ENCODE measurements at places on chromosomes 6 and 20.

DNA sequence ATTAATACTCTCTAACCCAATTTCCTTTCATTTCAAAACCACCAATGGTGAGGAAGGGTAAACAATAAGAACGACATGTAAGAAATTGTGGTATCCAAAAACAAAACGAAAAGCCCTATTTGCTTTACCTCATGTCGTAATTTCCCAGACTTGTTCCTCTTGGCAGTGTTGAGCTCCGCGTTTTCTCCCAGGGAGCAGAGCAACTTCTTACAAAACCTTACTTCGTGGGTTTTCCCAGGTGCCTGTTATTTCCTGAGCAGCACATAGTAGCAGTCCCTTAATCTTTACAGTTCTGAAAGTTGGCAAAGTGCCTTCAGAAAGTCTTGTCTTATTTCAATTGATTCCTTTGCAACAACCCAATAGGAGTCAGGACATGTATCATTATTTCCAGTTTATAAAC, 207.9 kb upstream of the MARCKS start:
- no peak for DNase-seq

DNA sequence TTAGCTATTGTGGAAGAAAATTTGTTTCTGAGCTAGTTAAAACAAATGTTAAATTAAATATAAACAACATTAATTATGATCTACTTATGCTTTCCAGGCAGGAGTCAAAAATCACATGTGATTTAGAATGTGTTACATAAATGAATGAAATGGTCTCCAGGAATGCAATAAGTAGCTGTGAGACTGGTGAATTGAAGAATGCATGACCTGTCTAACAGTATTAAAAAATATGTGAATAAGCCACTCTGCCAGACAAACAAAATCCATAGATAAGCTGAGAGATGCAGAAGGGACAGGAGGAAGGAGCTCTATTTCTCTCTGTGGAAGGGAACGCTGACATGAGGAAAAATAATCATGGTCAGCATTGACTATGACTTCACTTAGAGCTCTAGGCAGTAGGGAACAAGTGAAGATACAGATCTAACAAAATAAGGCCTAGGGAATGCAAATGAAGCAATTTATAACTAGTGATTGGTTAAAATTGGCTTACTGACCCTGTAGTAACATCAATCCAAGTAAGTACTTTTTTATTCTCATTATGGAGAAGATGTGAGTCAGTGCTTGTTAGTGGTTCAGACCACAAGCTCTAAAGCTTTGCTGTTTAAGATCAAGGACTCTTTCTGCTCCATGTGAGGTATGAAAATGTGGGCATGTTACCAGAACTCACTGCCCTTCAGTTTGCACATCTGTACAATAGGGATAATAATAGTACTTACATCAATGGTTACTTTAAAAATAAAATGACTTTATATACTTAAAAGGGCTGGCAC, 432.6 kb downstream of the MMUT start:
- DNase-seq: no peak

DNA sequence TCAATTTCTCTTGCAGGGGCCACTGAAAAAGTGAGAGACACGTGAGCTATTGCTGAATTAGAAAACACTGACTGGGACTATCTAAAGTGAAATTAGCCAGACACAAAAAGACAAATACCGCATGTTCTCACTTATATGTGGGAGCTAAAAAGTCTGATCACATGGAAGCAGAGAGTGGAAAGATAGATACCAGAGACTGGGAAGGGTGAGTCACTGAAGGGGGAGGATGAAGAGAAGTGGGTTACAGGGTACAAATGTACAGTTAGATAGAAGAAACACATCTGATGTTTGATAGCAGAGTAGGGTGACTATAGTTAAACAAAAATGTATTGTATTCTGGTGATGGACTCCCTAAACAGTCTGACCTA, 13.4 kb downstream of the CST3 start:
- no peak for DNase-seq

- DNase-seq: no peak
These were observed 26.9 kb upstream of the STX11 start for GRCh38 chr6:144123421-144123820.

- DNase-seq: no peak
These were observed 37.5 kb downstream of the ABRACL start for GRCh38 chr6:139066080-139066479.

DNA sequence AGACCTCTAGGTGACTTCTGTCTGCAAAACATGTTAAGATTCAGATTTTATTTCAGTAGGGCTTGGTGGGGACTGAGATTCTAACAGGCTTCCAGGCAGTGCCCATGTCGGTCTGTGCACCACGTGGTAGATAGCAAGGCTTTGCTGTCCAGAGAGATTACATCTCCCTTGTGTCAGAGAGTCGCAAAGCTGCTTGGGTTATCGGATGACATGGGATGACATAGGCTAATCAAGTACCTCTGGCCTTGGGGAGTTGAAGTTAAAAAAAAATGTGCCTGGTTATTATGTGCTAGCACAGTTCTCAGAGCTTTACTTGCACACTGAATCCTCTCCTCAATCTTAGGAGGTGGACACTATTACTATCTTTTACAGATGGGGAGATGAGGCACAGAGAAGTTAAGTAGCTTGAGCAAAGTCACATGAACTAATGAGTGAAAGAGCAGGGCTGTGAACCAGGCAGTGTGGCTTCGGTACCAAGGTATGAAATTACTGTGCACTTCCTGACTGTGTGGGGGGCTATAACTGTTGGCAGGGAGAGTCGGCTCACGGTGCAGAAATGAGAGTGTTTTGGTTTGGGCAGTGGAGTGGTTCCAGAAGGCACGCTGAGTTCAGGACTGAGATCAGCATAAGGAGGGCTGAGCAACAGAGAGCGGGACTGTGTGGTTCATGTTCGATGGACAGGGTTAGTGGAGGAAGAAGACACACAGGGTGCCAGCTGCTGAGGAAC, 41.1 kb downstream of the FARS2 start:
- no peak for DNase-seq

DNA sequence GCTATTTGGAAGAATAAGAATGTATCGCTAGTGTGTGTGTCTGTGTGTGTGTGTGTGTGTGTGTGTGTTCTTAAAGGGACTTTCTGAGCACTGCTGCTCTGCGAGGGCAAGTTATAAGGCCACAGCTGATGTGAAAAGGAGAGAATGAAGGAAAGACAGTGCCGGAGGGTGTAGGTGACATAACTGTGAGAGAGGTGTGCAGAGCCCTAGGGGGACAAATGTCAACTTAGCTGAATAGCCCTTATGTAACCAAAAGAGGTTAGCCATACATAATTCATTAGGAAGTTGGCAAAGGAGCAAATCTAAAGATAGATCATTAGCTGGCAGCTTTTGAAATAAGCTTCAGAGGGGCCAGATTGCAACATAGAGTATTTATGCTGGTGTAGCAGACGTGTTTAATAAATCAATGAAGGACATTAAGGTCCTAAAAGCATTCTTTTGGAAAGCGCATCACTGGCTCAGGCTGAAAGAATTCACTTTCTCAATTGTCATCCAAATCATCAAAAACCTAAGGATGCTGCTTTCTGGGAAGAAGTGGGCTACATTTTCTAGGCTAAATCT, 81.0 kb downstream of the NDUFAF5 start:
- no peak for DNase-seq

DNA sequence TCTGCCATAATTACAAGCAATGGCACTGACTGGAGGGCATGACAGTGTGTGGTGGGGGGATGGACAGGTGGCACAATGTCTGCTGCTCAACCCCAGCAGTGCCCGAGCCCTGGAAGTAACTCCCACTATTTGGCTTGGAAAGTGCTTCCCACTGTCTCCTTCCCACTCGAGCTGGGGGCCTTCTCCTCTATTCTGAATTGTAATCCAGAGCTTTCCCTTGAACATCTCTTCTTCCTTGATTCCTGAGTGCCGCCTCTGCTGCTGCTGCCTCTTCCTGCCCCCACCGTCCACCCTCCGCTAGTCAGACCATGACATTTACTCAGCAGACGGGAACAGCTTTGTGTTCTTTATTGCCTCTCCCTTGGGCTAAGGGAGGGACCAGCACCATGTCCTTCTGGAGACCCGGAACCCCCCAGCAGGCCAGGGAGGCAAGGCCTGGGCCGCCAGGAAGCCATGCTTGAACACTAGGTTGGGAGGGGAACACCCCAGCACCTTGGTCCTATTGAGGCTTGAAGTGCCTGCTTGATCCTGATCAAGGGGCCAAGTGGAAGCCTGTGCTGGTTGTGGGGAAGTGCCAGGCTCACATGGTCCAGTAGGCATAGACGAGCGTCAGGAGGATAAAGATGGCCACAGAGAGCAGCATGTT, 17.0 kb downstream of the CCDC167 start:
- no peak for DNase-seq

DNA sequence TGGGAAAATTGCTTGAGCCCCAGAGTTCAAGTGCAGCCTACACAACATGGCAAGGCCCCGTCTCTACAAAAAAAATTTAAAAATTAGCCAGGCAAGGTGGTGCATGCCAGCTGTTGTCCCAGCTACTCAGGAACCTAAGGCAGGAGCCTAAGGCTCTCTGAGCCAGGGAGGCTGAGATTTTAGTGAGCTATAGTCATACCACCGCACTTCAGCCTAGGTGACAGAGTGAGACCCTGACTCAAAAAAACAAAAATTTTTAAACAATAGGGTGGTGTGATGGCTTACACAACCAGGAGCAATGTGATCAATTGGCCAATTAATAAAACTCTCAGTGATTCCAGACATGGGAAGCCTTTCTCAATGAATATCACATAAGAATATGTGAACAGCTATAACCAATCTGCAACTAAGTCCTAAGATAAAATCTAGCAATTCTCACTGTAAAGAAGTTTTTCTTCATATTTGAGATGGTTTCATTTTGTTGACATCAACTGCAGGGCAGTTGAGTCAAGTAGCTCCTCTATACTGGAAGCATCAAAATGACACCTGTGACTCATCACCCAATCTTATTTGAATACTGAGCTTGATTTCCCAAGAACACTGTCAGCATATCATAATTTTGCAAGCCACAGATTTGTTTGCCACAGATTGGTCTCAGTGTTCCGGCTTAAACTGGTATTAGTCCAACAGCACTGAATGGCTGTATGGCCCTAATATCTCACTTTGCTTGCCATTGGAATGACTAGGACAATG, 169.0 kb upstream of the GJE1 start:
- DNase-seq: no peak

DNA sequence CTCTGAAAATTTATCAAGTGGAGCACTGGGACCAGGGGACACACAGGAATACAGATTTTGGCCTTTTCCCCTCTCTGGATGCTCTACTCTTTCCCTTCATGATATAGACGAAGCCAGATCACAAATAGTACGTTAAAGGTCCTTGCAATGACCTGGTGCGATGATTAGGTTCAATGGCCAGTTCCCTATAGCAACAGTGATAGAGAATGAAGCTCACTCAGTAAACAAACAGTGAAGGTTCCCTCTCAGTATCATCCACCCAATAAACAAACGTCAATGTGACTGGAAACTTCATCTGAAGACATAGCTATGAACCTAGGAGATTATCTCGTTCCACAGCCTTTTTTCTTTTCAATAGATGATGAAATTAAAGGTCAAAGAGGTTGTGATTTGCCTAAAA, 596.2 kb downstream of the KIF16B start:
- DNase-seq: no peak

DNA sequence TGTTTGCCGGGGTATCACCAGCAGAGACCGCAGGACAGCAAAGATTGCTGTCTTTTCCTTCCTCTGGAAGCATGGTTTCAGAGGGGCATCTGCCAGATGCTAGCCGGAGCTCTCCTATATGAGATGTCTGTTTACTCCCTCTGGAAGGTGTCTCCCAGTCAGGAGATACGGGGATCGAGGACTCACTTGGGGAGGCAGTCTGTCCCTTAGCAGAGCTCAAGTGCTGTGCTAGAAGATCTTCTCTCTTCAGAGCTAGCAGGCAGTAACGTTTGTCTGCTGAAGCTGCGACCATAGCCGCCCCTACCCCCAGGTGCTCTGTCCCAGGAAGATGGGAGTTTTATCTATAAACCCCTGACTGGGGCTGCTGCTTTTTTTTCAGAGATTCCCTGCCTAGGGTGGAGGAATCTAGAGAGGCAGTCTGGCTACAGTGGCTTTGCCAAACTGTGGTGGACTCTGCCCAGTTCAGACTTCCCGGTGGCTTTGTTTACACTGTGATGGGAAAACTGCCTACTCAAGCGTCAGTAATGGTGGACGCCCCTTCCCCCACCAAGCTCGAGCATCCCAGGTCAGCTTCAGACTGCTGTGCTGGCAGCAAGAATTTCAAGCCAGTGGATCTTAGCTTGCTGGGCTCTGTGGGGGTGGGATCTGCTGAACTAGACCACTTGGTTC, 133.0 kb upstream of the FLRT3 start:
- no peak for DNase-seq

GRCh38 chr6:6820641-6821238, 232.2 kb downstream of the LY86 start:
- DNase-seq: no peak

DNA sequence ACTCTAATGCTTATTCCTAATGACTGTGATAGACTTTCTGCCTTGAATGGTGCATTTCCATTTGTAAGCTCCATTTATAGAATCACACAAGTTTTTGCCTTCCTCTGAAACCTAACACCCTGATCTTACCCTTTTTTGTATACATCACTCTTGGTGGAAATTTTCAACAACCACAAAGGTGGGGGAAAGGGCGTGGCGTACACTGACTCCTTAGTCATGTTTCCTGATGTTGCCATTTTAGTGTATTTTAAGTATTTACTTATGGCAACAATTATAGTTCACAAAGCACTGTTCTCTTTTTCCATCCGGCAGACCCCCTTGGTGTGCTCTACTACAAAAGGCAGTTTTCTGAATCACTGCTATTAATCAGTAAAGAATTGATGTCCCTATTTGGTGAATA, 92.0 kb downstream of the ATXN1 start:
- DNase-seq: peak; percentile 57

DNA sequence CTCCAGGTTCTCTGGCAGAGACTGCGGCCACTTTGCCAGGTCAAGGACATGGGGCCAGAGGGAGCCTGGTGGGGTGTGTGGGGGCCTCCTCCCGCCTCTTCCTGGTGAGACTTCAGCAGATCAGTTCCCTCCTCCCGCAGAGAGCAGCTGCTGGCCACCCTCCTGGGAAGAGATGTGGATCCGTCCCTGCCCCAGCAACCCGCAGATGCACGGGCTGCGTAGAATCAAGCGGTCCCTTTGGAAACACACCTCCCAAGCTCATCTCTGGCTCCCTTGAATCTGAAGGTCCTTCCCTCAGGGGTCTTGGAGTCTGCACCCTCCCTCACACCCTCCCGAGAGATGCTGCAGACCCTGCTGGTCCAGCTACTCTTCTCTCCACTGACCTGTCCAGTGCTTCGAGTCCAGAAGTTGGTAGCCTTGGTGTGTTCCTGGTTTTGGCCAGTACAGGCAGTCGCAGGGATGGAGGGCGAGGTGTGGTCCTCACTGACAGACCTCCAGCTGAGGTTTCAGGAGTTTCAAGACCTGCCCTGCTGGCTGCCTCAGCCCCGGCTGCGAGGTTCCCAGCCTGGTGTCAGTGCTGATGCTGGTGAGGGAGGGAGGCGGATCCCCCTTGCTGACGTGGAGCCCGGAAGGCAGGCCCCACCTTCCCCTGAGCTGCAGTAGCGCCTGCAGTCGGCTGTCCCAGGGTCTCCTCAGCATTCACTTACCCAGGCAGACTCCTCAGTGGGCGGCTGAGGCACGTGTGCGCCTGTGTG, at the start of gene NPBWR2:
Gene NPBWR2 (minus strand): TSS at position 585 of the 755 bp plus-strand sequence. CDS start 734 bp downstream, outside the sequence.
- DNase-seq: no peak

- no peak for DNase-seq
These were observed 2.2 kb upstream of the OXT start for GRCh38 chr20:3068986-3069900.
